ENCODE measurements at places on chromosomes 6 and 20.

GRCh38 chr6:37865504-37865903 lies 46.0 kb downstream of the ZFAND3 start:
- no peak for DNase-seq

DNA sequence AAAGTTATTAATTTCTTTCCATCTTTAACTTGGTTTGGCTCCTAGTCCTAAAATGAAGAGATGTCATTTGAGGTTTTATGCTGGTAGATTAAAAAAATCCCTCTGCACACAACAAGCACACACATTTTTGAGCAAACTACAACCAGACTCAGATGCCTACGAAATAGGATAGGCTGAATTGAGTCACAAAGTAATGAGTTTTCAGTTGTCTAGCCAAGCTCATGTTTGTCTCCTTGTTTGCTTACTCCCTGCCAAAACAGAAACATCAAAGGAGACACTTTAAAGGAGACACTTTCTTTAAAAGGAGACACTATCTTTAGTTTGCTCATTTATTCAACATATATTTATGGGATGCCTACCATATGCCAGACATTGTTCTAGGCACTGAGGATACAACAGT lies 56.2 kb downstream of the TPBG start:
- no peak for DNase-seq

DNA sequence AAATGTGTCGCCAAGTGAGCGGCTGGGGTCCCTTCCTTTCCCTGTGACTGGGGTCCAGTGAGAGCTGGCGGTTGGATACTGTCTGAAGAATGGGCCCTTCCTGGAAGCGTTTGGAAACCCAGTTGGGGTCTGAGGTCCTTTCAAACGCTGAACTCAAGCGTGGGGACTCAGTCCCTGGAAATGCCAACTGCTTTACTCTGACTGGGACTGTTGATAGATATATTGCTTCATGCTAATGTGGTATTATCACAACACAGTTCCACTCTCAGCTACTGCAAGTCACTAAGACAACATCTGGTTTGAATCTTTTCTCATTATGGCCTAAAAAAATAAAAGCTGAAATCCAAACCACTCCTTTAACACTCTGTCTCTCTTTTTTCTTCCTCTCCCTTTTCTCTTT lies 23.7 kb upstream of the PSMF1 start:
- no peak for DNase-seq

- no peak for DNase-seq
Measured at GRCh38 chr6:91420243-91420642, 833.4 kb upstream of the MAP3K7 start.

GRCh38 chr20:36614781-36615557 lies 9.4 kb downstream of the RAB5IF start:
- DNase-seq: no peak

- no peak for DNase-seq
Measured at GRCh38 chr6:13354331-13355042, 26.1 kb upstream of the TBC1D7 start.

- DNase-seq: no peak
Measured at GRCh38 chr6:81787313-81788068, 35.0 kb upstream of the TENT5A start.

GRCh38 chr20:62301111-62301668 lies 1.6 kb upstream of the ADRM1 start:
- no peak for DNase-seq

DNA sequence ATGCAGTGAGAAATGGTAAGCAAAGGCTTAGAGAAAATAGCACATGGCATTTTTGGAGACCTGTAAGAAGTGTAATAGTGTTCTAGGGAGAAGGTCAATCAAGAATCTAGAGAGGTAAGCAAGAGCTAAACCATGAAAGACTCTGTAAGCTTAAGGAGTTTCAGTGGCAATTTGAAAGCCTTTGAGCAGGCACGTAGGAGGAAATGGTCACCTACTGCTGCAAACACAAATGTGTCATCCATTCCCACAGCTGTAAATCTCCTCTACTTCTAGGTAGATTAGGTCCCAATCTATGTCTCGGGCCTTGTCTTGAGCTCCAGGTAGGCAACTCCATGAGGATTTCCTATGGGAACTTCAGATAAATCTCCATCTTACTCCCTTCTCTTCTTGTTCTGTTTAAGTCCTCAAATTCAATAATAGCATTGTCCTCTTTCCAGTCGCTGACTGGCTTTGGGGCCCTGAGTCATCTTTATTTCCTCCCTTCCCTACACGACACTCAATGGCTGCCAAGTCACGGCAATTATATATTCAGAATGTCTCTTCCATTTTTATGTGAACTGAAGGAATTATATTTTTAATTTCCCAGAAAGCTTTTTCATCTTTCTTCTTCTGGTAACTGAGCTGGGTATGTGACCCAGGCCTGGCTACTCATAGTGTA lies 24.2 kb upstream of the PAQR8 start:
- DNase-seq: no peak

DNA sequence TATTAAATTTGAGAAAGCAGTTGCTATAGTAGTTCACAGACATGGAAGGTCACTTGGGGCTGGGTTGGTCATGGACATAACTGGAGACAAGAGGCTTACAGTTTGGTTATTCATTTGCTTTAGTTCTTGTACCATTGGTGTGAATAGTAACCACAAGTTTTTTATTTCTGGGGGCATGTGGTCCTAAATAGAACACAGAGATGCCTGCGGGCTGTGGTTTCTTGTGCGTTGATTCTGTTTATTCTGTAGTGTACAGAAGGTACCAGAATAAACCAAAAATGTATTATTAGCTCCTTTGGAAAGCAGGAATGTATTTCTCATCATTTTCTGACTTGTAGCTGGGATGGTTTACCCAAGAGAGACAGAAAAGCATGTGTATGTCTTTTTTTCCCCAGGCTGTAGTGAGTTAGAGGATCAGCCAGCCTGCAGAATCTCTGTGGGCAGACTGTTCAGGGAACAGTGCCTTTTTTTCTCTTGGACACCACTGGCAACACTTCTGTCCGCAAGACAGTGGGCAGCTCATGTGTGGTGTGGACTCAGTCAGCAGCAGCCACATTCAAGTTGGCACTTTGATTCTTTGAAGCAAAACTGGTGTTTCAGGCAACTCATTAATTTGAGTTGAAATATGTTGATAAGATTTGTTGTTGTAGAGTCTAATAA lies 122.1 kb downstream of the LRRC1 start:
- DNase-seq: no peak

- no peak for DNase-seq
Measured at GRCh38 chr6:1834207-1834606, 224.5 kb downstream of the FOXC1 start.

GRCh38 chr6:24872779-24873178 lies 63.0 kb downstream of the RIPOR2 start:
- no peak for DNase-seq

DNA sequence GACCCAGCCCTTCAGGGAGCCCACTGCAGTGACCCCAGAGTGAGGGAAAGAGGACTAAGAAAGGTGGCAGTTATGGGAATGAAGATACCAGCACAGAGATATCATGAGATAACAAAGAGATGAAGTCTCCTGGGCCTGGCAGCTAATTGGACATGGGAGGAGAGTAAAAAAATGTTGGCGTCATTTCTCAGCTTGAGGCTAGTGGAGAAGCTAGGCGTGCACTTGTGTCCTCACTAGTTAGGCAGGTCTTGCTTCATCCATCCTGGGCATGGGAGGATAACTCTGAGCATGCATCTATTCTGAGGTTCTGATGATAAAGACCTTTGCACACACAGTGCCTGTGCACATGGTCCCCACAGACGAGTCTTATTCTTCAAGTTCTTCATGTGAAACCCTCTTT lies 4.1 kb upstream of the GFOD1 start:
- DNase-seq: no peak

DNA sequence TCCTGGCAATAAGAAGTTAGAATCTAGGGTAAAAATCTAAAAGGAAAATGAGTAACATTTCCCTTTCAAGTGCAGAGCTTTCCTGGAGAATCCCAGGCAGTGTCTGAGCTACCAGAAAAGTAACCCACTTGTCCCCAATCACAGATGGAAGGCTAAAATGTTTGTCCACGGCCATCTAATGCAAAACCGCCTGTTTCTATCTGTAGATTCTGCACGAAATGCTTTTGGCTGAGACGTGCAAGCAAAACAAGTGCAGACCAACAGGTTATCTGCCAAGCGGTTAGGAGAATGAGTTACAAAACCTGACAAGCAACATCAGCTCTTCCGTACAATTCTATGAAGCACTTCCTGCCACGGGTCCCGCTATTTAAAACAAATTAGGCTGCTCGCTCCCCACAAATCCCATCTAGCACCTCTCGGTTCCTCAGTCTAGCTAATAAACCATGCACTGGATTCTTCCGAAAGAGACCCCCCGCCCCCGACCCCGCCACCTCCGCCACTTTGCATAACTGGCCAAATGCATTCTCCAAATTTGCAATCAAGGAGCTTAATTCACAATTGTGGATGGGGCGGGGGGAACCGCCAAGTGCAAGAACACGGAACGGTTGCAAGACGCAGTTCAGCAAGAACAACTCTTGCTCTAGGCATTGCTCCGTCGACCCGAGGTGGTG lies 1.4 kb downstream of the ELOVL5 start:
- no peak for DNase-seq

DNA sequence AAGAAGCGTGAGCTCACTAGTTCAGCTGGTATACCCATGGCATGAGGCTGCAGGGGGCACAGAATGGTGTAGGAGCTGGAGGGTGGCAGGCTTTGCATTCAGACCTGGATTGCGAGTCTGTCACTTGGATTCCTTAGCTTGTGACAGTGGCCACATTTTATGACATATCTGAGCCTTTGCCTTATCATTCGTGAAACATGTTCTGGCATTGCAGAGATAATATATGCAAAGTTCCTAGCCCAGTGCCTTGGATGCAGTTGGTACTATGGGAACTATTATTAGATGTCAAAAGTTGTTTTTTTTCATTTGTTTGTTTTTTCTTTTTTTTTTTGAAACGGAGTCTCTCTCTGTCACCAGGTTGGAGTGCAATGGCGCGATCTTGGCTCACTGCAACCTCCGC lies 230.7 kb upstream of the PRDM1 start:
- DNase-seq: no peak

DNA sequence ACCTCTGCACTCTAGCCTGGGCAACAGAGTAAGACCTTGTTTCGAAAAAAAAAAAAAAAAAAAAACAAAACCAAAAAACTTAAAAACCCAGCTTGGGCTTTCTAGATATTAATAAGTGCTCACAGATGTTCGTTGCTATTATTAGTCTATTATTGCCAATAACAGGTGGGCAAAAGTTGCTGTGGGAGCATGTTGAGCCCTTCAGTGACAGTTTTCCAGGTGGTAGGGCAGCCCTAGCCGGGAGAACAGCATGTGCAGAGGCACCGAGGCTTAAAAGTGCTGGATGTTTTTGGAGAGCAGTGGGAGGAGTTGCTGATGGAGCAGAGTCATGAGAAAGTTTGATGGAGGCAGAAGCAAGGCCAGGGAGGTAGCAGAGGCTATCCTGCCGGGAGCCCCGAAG lies 4.4 kb downstream of the PPP1R16B start:
- DNase-seq: no peak

GRCh38 chr6:137792160-137793033 lies 74.7 kb upstream of the TNFAIP3 start:
- no peak for DNase-seq

DNA sequence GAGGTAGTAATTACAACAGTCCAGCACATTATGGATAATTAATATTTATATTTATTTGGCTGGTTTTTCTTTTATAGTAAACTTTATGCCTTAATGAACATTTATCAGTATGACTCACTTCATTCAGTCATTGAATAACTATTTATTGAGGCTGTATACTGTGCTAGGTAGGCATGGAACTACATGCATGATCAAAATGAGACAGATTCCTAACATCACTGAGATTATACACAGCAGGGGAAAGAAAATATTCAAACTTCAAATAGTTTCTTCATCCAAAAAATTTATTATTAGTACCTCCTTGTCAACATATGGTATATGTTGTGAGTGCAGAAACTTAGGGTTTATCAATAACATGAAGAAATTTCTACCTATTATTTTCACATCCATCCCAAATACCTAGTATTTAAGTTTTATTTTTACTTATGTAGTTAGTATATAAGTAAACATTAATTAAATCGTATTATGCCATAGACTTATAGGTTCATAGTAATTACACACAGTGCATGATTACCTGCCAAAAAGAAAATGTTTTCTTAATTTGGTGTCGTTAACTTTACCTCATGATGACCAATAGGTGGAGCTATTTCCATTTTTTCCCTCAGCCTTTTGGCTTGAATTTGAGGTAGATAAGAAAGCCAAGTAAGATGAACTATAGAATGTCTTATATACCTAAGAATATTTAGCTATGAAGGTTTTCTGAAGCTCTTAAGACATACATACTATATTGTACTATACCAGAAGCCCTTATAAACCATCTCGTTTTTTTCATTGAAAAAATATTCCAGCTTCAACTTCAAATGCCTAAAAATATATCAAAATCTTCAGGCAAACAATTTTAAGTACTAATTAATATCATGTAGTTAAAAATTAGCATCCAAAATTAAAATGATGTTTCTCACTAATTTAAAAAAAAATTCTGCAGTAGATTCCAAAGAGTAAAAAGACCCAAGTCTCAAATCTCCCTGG lies 12.5 kb upstream of the TMEM30A start:
- no peak for DNase-seq

DNA sequence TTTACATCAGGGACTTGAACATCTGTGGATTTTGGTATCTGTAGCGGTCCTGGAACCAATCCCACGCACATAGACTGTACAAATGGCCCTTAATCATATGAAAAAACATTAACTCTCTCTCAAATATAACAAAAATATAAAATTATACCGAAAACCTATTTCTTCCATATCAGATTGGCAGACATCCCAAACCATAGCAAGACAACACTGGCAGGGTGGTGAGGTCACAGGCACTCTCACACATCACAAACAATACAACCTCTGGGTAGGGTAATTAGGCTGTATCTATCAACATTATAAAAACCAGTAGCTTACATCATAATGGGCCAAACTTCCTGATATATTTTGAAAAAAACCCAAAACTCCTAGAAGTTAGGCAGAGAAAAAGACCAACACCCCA lies 40.9 kb downstream of the OVOL2 start:
- no peak for DNase-seq

DNA sequence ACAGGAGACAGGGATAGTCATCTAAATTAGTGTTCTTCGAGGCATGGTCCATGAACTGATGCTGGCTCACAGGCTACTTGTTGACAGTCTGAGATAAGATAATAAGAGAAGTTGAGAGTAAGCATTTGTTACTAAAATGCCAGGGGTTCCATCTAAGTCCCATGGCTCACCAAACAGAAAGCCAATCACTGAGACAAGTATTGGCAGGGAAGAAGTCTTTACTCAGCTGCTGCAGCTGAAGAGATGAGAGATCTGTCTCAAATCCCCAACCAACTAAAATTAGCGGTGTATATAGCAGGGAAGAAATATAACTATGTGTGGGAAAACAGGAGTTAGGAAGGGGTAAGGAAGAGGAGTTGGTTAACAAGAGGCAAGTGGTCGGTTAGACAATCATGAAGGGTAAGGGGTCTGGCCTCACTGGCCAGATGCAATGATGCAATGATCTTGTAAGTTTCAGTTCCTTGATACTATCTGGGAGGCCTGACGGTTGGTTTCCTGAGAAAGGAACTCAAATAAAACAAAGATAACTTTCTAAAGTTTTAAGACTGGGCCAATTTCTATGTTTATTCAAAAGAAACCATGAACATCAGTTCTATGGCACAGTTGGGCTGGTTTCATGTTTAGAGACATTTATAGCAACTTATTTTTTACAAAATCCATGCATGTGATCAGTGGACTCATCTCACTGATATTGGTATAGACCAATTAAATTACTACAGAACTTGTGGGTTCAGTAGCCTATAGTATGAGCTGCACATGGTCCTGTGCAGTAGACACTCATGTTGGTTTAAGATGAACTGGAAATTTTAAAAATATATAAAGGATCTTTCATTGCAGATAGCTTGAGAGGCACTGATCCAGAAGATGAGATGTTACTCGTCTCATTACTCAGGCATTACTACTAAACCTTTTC lies 9.9 kb upstream of the HEBP2 start:
- no peak for DNase-seq
